ENCODE measurements at places on chromosomes 16 and 17. TPM values are rescaled to one million over a fixed set of nuclear protein-coding genes. Genes with fewer than 3 reads are reported as not detected.
A peak's percentile ranks its signal among the peaks of the same experiment; 100 is the strongest.

DNA sequence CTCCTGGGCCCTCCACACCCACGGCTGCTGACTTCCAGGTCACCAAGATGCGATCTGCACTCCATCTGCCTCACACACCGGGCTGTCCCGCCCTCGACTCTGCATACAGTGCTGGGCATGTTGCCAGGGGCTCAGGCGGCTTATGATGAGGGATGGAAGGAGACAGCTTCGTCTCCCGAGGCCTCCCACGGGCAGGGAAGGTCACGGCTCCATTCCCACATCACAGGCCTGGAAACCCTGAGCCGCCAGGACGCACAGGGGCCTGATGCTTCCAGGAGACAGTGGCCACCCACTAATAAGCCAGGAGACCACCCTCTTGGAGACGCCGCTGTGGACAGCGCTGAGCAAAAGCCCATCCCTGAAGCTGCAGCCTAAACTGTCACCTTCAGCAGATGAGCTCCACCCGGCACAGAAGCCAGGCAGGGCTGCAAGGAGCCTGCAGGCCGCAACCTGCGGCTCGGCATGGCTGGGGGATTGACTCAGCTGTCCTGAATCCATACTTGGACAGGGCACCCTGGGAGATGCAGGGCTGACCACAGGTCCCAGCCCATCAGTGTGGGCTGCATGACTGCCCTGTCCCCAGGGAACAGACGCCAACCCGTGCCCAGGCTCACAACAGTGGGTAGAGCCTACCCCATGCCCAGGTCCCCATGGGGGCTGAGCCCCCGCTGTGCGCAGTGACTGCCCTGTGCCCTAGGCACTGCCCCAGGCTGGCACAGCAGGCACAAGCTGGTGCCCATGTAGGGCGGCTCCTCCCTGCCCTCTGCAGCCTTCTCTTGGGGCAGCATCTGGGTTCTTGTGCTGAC lies 34.4 kb downstream of the SLC7A5 start:
- peak; percentile 79 for DNase-seq

DNA sequence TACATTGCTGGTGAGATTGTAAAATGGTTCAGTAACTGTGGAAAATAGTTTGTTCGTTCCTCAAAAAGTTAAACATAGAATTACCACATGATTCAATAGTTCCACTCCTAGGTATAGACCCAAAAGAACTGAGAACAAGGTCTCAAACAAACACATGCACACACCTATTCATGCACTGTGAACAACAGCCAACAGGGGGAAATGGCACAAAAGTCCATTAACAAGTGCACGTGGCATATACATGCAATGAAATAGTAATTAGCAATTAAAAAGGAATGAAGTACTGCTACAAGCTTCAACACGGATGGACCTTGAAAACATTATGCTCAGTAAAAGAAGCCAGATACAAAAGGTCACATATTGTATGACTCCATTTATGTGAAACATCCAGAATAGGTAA lies 23.8 kb downstream of the SDK2 start:
- no peak for DNase-seq

DNA sequence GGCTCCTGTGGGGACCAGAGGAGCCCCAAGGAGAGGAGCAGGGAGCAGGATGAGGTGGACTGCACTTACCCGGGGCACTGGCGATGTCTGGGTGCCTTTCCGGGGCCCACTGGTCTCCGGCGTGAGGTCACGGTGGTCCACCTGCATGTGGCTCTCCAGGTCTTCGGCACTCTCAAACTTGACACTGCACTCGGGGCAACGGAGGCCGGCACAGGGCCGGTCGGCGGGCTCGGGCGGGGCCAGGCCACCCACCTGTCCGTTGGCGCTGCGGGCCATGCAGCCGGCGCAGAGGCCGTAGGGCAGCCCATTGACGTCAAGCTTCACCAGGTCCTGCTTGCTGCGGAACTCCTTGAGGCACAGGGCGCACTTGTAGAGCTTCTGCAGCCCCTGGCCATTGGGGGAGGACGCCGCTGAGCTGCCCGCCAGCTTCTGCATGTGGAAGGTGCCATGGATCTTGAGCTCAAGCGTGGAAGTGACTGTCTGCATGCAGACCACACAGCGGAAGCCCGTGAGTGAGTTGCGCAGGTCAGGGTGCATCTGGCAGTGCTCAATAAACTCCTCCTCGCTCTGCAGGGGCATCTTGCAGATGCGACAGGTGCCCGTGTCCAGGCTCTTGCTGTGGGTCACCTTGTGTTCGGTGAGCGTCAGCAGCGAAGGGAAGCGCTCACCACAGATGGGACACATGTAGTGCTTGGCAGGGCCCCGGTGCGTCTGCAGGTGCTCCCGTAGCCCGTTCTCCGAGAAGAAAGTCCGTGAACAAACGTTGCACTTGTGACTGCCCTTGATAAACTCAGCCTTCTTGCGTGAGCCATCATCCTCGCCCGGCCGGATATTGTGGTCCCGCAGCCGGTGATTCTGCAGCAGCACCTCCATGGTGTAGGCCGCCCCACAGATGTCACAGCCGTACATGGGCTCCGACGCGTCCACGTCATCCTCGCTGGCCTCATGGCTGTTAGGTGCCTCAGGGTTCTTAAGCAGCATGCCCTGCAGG lies 220.0 kb downstream of the ZNF423 start:
- no peak for DNase-seq

Gene KCNH4
- total RNA-seq, result 0.31 TPM

DNA sequence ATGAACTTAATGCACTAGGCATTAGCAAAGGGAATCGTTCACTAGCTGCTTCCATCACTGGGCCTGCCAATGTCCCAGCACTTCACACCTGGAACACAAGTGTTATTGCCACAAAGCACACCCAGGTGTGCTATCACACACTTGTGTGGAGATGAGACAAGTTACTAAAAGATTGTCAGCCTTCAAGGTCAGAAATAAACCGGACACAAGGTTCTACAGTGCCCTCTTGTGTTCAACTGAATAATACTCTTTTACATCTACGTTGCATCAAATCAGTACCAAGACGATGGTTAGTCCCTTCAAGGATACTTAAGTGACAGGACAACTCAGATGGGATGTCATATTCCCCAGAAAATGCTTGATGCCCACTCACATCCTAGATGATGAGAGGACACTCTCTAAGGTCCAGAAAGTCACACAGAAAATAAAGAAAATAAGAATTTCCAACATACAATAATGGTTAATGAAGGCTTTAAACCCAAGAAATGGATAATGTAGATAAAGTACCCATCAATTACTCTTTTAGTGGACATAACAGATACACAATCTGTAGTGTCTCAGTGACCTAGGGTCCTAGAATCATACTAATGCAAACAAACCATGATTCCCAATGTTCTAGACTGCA lies 16.4 kb upstream of the GLG1 start:
- peak; percentile 68 for DNase-seq

DNA sequence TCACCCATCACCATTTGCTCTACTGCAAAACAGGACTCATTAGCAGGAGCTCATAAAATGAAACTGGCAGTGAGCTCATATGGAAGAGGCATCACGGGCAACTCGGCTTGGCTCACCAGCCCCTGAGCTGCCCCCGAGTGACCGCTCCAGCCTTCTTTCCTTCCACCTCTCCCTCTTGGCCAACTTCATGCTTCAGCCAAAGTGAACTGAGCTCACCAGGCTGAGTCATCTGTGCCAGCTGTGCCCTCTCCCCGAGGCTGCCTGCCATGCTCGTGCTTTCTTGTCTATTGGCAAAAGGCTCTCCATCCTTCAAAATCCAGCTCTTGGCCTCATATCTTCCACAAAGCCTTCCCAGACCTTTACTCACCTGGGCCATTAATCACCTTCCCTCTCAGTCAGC lies 391.4 kb downstream of the WWOX start:
- DNase-seq, result no peak

- no peak for DNase-seq
Measured at GRCh38 chr17:68195667-68196393, 52.0 kb upstream of the AMZ2 start.

Gene DDX28
- total RNA-seq, result 6.6 TPM

GRCh38 chr16:67028167-67028695 lies 718 bp upstream of the CBFB start:
- no peak for DNase-seq

DNA sequence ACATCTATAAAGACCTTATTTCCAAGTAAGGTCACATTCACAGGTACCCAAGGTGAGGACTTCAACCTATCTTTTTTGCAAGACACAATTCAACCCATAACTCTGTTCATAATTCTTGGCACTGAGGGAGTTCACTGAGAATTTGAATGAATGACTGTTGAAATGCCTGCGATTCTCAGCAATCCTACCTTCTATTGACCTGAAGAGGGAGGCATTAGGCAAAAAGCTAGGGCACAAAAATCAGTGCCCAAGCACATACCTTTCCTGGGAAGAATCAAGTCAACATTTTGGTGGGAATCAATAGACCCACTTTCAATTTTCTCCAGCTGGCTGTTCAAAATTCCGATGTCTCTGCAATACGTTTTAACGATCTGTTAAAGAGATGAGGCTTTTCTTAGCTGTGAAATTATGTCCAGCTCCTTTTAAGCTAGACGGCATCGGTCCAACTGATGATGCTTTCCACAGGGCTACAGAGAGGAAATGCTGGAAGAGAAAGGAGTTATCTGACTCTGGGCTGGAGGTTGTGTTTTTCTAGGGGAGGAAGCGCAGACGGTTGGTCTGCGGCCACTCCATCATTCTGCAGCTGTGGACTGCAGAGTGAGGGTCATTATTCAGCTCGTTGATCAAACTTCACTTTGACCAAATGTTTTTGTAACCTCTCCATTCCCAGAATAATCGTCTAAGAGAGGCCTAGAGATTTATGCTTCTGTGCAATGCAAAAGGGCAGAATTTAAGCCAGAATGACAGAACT lies 25.2 kb downstream of the BCO1 start:
- DNase-seq, result peak; percentile 99

Gene ADCY9
- total RNA-seq, result 22.3 TPM

DNA sequence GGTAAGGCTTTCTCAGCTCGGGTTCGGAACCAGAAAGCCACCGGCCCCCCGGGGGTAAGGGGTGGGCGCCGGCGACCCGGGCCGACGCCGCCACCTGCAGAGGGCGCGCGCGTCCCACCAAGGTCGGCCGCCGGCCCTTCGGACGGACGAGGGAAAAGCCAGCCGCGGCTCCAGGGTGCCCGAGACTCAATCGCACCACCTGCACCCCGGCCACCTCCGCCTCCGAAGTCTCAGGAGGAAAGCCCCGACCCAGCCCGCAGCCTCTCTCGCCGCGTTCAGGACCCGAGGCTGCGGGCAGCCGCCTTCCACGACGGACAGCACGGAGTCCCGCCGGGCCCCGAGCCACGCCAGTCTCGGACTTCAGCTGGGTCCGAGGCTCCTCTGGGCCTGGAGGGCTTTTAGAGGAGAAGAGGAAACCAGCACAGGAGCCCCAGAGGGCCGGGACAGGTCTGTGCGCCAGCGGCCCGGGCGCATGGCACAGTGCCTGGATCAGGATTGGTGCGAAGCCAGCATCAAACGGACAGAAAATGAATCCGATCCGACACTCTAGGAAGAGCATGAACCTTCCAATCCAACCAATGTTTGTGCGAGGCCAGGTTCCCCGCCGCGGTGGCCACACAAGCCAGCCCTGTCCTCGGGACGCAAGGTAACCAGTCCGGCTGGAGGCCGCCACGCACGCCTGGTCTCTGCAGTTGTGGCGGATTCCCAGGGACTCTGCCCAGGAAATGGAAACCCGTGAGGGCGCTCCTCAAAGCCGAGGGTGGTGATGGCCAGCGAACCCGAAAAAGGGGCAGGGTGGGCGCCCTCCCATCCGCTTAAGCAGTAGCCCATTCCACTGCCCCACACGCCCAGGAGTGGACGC lies 6.7 kb downstream of the CBX8 start:
- DNase-seq, result peak; percentile 53

- DNase-seq, result no peak
Measured at GRCh38 chr17:65197201-65197600, 60.0 kb downstream of the RGS9 start.

DNA sequence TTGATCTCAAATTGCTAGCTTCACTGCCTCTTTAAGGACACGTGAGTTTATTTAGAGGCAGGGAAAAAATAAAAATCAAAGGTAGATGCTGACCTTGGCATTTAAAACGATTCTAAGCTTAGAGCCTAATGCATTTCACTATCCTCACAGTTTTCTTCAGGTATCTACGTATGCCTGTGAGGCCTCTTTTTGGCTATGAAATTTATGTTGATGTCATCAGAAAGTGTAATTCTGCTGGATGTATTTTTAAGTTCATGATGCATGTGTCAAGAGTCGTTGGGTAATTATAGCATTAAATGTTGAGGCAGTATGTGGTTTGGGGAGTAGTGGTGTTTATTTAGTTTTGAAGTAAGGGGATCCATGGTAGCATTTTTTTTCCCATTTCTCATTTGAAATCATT lies 4.2 kb upstream of the KRTAP3-2 start:
- DNase-seq, result no peak

DNA sequence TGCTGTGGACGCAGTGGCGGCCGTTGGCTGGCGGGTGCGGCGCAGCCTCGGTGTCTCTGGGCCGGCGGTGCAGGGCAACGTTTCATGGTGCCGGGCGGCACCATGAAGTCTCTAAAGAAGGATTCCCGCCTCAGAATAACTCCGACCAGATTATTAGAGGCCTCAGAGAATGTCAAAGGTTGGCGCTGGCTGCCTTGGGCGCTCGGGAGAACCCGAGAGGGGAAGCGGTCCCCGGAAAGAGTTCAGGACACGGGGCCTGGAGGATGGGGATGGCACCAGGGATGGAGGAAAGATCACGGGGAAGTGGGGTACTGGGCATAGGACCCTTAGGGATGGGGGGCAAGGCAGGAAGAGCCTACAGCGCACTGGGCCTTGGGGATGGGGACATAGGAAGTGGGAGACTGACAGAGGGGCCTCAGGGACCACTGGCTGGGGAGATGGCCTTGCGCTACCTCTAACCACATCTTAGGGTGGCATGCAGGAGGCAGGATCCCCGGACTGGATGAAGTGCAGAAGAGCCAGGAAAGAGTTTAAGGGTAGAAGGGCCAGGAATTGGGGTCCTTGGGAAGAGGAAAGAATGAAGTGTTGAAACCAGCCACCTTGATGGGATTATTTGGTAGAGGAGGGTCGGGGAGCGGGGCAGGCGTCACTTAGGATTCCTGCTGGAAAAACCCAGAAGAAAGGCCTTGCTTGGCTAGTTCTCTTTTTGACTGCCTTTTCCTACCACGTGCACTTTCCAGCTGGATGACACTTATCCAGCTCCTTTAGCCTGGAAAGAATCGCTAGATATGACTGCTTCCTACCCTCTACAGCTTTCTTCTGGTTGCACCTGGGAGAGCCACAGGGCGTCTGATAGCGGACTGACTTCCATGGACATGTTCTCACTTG lies 578 bp downstream of the MYCBPAP start:
- DNase-seq, result peak; percentile 42

DNA sequence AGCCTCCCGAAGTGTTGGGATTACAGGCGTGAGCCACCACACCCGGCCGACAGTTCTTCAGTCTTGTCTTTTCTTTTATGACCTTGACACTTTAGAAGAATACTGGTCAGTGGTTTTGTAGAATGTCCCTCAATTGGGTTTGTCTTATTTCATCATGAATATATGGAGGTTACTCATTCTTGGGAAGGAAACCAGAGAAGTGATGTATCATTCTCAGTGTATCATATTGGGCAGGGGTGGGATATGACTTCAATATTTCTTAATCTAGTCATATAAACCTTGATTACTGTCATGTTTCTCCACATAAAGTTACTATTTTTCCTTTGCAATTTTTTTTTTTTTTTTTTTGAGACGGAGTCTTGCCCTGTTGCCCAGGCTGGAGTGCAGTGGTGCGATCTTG lies 36.9 kb downstream of the SNTB2 start:
- DNase-seq, result no peak

Measured in lung (tissue), 17 donors.